Left cardiac atrium (tissue), 4 donors: ENCODE measurements at places on chromosomes 7 and 10.

- DNase-seq: no peak
These were observed 88.3 kb downstream of the GALNT17 start for GRCh38 chr7:71220210-71220695.

GRCh38 chr7:20200971-20201370, 16.2 kb downstream of the MACC1 start:
- no peak for DNase-seq

DNA sequence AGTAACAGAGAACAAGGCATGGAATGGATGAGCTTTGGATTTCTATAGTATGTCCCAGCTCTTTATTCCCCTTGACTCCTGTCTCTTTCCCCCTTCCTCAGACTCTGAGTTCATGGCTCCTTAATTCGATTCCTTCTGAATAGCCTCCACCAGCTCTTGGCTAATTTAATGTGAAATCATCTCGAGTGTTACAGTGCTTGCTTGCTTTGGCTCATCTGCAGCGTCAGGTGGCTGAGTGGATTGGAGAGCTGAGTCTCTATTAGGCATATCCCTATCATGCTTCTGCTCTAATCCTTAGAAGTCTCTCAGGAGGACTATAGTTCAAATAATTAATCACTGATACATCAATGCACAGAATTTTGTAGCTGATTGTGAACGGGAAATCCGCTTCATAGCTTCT, 134.6 kb downstream of the LRRC4 start:
- no peak for DNase-seq

DNA sequence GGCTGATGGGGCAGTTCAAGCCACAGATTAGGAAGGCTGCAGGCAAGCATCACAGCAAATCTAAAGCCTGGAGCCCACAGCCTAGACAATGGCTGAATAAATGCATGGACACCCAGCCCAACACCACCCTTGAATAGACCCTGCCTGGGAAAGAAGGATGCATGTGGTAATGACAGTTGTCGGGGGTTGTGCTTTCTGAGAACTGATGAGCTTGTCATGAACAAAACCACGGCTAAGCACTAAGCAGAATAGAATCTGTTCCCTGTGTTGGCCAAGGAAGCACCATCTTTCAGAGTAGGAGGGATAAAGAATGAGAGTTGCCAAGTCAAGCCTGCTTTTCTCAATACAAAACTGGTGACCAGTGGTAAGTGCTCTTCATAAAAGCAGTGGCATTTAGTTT, 66.1 kb upstream of the JCAD start:
- no peak for DNase-seq

- no peak for DNase-seq
These were observed 5.7 kb downstream of the ZNF92 start for GRCh38 chr7:65379318-65379717.

- DNase-seq: no peak
These were observed 148.7 kb downstream of the FGFR2 start for GRCh38 chr10:121449482-121449924.

DNA sequence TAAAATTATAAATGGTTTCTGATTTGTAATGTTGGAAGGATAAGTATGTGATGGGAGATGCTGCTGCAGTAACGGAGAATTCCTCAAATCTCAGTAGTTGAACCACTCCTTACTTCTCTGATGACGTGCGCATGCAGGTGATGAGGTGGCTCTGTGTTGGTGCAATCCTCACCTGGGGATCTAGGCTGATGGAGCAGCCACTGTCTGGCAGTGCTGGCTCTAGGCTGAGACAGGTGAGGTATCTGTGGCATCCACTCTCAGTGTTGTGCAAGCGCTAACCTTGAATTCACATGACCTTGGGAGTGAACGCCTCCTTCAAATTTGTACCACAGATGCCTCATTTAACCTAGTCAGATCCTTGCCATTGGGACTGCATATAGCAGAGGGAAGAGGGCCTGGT, 35.0 kb downstream of the LHFPL3 start:
- DNase-seq: no peak

GRCh38 chr10:120477021-120477742, 20.2 kb downstream of the PLPP4 start:
- no peak for DNase-seq

DNA sequence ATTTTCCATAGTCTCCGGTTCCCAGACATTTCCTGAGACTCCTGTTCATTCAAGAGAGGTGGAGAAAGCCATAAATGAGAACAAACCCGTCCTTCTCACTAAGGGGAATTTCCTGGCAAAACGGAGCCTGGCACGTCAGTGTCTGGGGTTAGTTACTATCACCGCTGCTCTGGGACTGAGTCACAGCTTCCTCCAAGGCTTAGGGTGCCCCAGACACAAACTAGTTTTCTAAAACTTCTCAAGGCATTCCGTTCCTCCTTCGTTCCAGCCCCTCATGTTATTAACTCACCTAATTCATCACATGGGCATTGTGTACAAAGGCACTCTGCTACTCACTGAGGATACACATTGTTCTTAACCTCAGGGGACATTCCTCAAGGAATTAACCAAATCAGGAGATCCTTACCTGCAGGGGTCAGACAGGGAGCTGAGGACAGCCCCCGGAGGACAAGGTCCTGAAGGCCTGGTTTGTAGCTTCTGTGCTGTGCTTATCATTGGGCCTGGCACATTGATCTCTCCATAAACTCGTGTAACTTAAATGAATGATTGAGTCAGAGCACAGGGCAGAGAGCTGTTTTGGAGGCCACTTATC, 103.0 kb upstream of the KLF6 start:
- DNase-seq: peak; percentile 68

GRCh38 chr10:88117869-88118632, 254.6 kb downstream of the PTEN start:
- DNase-seq: no peak

- no peak for DNase-seq
These were observed 279.0 kb upstream of the TCERG1L start for GRCh38 chr10:131590567-131590966.

- no peak for DNase-seq
These were observed 1.3 kb upstream of the NMT2 start for GRCh38 chr10:15169555-15170401.

- DNase-seq: peak; percentile 73
These were observed 4.0 kb upstream of the IGF2BP3 start for GRCh38 chr7:23474094-23474828.

GRCh38 chr10:29657719-29658274, 23.0 kb upstream of the SVIL start:
- DNase-seq: no peak

- peak; percentile 77 for DNase-seq
These were observed 112.2 kb downstream of the CYTH3 start for GRCh38 chr7:6160191-6160623.

DNA sequence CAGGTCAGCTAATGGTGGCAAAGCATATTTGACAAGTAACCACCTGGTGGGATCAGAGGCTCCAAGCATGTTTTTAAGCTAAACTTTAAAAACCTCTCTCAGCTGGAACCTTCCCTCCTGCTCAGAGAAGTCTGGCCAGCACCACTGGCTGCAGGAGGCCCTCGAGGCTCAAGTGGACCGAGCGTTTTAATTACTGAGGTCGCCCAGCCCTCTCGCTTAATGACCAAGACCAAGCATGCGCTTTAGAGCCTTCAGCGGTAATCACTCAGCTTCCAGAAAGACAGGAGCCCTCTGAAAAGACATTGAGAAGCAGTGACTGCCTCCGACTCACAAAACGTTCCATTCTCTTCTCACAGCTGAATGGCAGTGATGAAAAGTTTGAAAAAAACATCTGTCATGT, 383.4 kb upstream of the ADARB2 start:
- DNase-seq: no peak

GRCh38 chr10:125840955-125841354, 17.6 kb downstream of the BCCIP start:
- DNase-seq: no peak

DNA sequence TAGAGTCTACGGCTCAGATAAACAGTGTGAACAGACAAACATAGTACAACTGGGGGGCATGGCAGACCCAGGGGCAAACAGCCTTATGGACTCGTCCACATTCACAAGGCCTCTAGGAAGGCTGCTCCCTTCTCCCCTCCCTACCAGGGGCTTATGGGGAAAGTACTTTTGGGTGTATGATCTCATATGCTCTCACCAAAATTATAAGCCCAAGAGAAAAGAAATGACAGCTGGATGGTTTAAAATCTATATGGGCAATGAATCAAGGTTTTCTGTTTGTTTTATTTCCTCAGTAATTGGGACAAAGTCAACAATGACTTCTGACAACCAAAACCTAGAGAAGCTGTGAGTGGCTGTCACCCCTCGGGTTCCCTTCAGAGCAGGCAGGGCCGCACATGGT, 144.4 kb downstream of the PKD1L1 start:
- DNase-seq: no peak

DNA sequence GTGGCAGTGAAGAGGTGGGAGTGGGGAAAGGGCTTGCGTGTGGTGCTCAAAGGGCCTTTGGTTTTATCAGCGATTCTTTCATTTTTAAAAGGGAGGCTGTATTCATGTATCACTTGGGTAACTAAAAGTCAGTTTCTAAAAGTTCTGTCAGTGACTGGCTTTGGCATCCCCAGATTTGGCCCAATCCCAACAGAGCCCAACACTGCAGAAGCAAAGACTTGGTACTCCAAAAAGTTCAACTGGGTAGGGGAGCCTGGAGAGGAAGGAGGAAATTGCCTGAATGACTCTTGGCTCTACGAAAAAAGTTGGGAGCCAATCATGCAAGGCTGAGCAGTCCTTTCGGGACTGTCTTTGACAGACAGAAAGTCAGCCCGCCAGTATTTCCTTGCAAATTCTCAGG, 54.5 kb upstream of the COL13A1 start:
- peak; percentile 7 for DNase-seq

DNA sequence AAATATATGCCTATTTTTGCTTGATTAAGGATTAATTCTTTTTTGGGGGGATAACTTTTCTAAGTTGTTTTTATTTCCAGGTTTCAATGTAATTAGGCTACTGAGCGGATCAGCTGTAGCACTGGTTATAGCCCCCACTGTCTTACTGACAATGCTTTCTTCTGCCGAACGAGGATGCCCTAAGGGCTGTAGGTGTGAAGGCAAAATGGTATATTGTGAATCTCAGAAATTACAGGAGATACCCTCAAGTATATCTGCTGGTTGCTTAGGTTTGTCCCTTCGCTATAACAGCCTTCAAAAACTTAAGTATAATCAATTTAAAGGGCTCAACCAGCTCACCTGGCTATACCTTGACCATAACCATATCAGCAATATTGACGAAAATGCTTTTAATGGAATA, 1.0 kb downstream of the LRRTM3 start:
- no peak for DNase-seq

- no peak for DNase-seq
These were observed 33.9 kb upstream of the ORC5 start for GRCh38 chr7:104241538-104242209.

GRCh38 chr7:158272509-158273137, 315.0 kb downstream of the PTPRN2 start:
- no peak for DNase-seq

DNA sequence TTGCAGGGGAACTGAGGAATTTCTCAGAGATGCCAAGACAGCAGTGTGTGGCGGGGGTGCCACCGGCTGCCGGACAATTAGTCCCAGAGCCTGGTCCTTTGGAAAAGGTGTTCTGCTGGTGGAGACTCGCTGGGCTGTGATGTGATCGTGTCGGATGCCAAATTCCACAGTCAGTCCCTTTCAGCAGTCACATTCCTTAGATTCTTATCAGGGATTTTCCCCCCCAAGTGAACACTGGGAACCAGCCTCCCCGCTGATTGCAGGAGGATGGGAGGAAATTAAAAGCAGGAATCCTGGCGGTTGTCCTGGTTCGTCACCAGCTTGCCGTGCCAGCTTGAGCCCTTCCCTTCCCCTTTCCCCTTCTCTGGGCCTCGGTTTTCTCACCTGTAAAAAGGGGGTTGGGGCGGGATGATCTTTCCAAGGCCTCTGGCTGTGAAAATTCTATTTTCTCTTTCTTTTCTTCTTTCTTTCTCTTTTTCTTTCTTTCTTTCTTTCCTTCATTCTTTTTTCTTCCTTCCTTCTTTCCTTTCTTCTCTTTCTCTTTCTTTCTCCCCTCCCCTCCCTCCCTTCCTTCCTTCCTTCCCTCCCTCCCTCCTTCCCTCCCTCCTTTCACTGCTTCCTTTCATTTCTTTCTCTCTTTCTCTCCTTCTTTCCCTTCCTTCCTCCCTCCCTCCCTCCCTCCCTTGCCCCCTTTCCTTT, 39.6 kb downstream of the COL26A1 start:
- DNase-seq: no peak

DNA sequence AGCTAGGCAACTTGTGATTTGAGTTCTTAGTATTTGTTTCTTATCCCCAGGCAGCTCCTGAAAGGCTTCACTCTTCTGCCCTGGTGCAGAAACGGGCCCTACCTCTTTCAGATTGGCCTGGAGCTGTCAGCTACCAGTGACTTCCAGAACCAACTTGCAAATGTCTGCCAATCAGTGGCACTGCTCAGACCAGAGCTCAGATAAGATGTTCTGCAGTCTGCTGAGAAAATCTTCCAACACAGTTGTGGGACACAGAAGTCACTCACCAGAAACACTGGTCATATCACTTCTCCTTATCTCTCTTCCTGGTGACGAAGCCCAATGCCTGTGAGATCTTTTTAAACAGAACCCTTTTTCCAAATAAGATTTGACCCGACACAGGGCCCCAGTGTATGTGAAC, 81.9 kb upstream of the DUSP5 start:
- DNase-seq: no peak

- DNase-seq: no peak
These were observed 81.0 kb downstream of the SIRT1 start for GRCh38 chr10:67965456-67965855.

DNA sequence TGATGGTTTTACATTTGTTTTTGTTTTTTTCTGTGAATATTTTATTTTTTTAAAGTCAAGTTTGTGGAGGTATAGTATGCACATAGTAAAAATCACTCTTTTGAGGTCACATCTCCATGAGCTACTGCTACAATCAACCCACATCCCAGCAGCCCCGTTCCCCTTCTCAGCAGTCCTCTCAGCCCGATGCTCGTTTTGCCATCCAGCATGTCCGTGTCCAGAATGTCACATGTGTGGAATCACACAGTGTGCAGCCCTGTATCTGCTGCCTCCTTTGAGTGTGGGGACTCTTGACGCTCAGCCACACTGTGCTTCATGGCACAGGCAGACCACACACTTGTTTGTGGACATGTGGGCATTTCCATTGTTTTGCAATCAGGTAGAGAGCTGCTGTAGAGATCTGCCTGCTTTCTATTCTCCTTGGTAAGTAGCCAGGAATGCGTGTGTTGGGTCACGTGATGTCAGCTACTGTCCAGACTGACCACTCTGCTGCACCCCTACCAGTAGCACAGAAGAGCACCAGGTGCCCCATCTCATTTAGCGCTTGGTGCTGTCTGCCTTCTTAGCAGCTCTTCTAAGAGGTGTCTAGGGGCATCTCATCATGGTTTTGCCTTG, 71.6 kb upstream of the CAMK2B start:
- no peak for DNase-seq

DNA sequence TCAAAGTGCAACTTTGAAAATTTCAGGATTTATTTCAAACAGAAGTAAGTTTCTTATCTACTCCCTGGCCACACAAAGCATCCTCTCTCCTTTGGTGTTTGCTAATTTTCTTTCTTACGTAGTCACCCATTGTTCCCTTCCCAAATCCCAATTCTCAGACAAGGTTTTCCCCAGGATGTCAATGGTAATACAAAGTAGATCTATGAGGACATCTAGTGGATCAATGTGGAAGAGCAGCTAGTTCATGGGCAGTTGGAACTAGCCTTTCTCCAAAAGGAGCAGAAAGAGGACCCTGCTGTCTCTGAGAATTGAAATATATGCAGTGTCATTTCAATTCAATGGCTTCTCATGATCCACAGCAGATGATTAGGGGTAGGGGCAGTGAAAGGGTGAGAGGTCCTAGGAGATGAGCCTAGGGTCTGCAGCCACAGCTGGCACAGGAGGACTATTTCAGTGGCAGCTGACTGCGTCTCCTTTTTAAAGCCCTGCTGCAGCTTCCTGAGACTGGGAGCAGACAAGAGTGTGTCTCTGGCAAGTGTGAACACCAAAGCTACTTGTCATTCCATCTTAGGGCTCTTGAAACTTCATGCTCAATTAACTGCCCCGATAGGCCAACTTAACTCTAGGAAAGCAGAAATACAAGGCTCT, 632.6 kb downstream of the KCNMA1 start:
- DNase-seq: no peak
